ENCODE measurements at places on chromosomes 7 and 10.

DNA sequence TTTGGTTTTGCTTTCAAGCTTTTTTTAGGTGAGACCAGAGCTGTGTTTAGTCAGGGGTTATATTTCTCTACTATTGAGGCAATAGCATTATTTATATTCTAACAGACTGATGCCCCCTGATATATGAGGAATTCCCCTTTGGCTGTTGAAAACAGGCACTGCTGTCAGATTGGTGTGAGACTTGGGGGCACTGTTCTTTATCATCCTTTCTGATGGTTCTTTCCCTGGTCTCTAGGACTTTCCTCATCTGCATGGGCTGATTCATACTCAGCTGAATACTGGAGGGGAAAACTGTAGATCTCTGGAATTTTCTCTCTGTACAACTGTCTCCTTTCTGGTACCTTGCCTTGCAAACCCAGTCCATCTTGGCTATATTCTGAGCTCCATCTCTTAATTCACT lies 10.0 kb upstream of the ICA1 start:
- no peak for DNase-seq

DNA sequence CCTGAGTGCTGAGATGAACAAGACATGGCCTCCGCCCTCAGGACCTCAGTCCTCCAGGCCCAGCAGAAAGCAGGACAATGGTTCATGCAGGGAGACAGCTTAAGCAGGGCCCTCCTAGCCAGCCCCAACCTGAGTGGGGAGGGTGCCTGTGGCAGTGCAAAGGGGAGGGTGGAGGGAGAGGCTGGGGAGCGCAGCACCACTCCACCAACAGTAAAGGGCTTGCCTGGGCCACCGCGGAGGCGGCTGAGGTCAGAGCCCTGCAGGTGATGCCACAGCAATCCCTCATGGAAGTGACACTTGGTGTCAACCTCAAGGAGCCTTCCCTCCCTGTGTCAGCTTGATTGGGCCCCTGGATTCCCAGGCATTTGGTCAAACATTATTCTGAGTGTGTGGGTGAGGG lies 89.0 kb upstream of the TCERG1L start:
- no peak for DNase-seq

DNA sequence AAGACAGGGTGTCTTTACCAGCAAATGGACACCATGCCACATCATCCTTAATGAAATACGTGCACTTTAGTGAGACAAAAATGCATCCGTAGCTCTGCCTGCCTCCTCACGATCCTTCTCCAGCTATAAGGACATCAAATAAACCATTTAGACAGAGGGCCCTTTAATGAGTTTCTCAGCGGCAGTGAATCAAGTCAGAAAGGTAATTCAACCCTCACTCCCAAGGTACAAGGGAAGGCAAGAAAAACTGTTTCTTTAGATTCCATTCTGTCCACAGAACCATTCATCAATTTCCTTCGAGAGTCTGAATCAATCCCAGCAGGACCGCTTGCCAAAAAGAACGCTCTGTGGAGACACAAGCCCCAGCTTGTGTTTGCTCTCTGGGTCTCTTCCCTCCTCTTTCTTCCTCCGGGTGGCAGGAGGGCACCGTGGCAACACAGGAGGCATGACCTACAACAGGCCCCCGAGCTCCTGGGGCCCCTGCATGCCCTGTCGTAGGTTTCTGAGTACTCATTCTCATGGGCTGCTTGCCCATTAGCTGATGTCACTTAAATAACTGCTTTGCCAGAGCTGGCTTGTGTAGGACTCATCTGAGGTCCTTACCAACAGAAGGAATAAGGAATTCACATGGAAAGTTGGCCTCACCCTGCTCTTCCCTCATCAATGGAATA lies 297.8 kb upstream of the PRKCQ start:
- DNase-seq: no peak

DNA sequence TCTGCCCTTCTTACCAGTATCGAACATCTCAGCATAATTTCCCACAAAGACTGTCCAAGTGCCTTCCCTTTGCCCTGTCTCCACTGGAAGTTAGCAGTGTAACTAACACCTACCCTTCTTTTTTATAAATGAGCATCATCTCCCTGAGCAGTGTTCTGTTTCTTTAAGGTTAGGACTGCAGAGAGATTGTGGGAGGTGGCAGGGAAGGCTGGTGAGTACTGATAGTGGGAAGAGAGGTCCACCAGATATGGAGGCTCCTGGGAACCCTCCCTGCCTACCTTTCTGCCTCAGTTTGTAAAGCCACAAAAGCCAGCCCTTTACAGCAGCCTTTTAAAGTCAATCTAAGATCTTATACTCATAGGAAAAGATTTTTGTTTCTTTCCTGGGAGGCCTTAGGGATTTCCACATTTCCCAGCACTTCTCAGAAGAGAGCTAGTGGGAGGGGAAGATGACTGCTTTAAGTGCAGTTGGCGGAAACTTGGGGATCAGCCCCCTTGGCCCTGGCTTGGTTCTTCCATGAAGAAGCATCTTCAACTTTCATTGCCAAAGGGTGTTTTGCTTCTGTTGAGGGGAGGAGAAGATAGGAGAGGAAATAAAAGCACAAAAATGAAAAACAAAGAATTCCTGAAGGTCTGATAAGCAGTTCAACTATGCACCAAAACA lies 36.6 kb upstream of the CALD1 start:
- no peak for DNase-seq

DNA sequence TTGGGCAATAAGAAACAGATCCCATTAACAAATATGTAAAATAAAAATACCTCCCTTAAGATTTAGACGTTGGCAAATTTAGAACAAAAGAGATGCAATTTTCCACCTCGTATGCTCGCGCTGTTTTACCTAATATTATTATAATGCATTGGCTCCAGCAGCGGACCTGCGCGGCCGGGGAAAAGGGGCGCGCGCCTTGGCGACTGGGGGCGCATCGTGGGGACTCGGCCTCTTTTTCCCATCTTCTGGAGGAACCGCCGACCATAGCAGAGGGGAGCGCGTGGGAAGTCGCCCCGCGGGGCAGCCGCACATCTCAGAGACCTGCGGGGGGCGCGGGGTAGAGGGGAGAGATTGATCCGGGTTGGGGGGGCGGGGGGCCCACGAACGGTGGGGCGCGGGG lies 139.4 kb upstream of the MKI67 start:
- no peak for DNase-seq

GRCh38 chr7:45484094-45484493 lies 90.1 kb upstream of the ADCY1 start:
- no peak for DNase-seq

- no peak for DNase-seq
These were observed 121.1 kb upstream of the ZEB1 start for GRCh38 chr10:31197886-31198285.

- no peak for DNase-seq
These were observed 23.3 kb downstream of the WDR86 start for GRCh38 chr7:151386301-151387160.

DNA sequence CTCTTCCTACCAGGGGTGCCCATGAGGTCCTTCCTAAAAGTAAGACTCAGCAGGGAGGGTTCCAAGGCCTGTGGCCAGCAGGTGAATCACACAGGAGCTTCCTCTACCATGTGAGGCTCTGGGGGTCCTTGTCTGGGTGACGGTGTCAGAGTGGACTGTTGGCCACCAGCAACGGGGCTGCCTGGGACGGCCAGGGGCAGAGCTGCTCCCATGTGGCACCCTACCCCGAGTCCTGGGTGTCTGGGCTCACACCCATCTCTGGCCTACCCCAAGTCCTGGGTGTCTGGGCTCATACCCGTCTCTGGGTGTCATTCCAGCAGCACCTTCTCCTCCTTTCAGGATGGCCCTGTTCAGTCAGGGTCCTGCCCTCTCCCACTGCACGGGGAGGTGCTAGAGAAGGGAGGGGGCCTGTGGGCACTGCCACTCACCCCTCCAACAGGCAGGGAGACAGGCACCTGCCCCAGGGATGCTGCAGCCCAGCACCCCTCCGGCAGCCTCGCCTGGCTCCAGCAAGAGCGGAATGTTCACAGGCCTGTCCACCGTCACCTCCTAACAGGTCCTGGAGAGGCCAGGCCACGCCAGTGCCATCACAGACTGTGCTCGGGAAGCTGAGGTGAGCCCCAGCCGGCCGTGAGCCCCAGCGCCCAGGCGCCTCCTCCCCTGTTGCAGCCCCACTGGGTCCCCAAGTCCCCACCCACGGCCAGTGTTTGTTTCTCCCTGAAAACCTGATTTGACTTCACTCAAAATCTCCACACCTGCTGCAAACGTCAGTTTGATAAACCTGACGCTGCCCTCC lies 143.7 kb downstream of the PTPRN2 start:
- no peak for DNase-seq

- DNase-seq: no peak
These were observed 20.7 kb upstream of the SPOCK2 start for GRCh38 chr10:72108830-72109635.

GRCh38 chr10:349081-349480 lies 213.8 kb downstream of the ZMYND11 start:
- DNase-seq: no peak

DNA sequence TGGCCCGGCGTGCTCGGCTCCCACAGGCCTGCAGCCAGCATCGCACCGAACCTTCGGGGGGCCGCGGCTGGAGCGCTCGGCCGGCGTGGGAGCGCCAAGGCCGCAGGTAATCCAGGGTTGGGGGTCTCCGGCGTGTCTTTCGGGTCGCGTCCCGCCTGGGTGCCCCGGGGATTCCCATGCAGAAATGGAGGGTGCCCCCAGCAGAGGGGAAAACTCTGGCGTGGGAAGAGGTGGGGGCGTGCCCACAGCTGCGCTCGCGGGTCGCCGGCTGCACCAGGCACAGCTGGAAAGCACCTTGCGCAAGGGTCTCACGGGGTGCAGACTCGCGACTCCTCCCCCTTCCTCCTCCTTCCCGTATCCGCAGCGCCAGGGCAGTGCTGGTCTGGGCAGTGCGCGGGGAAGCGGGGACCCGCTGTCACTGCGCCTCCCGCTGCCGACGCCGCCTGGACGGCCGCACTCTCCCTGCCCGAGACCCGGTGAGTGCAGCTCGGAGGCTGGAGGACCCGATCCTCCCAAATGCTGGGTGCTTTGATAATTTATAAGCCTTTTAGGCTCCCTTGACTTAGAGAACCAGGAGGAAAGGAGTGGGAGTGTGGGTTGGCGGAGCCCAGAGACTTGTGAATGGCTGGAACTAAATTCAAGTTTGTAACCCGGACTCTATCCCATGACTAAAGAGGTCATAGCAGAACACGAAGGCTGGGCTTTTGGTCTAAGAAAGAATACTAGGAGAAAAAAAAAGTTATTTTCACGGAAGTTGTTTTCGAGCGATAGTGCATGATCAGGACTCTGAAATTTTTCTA lies 489 bp downstream of the MAP3K8 start:
- no peak for DNase-seq

DNA sequence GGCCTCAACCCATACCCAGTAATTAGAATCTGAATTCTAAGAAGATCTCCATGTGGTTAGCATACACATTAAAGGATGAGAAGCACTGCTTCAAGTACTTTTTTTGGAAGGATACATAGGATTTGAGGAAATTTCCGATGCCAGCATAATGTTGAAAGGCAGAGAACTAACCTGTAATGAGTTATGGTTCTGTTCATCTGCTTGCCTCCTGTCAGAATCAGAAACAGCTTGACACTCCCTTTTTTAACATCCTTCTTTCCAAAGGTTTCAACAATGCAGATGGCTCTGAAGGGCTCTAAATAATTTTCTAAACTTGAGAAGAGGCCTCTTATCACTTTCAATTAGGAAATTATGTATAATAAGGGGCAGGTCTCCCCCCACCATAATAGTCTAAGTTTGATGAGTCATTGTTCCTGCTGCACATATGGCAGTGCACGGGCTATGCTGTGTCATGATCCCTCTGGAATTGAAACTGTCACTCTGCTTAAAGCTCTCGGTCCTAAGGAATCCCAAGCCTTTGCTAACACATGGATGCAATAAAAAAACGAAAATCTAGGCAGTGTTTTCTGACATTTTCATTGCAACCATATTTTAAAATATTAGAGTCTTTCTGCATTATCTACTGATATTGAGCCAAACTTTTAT lies 291.2 kb upstream of the FZD1 start:
- no peak for DNase-seq

GRCh38 chr7:80760292-80760691 lies 121.8 kb downstream of the CD36 start:
- DNase-seq: no peak

DNA sequence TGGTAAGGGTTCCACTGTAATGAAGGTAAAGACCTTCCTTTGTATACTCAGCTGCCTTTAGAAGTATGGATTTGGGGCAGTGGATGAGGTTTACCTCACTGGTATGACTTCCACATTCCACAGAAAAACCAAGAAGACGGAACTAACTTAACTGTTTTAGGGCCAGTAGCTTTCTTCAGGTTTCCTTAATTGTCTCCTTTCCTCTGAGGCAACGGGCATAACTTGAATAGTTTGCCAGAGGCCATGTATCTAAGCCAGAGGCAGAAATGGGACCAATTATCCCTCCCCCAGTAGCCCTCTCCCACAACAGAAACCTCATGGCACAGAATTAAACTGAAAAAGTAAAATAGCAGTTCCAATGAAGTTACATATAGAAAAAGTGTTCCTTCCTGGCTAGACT lies 281.7 kb downstream of the PHTF2 start:
- no peak for DNase-seq

- no peak for DNase-seq
These were observed 184.2 kb downstream of the GPAM start for GRCh38 chr10:111999205-111999914.

DNA sequence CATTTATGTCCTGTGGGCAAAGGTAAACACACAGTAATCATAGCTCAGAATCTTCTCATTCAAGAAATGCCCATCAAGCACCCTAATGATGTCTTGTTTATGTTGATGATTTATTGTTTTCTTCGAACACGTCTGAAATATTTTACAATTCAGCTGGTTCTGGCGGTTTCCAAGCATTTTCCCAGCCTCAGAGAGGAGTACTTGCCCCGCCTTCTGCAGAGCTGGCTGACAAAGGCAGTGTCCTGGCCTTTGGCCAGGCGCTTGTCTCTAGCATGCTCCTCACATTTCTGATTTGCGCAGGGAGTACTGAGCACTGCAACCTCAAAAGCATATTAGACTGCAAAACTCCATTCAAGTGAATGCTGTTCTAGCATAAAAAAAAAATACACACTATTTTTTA lies 314.2 kb upstream of the GNAI1 start:
- no peak for DNase-seq

DNA sequence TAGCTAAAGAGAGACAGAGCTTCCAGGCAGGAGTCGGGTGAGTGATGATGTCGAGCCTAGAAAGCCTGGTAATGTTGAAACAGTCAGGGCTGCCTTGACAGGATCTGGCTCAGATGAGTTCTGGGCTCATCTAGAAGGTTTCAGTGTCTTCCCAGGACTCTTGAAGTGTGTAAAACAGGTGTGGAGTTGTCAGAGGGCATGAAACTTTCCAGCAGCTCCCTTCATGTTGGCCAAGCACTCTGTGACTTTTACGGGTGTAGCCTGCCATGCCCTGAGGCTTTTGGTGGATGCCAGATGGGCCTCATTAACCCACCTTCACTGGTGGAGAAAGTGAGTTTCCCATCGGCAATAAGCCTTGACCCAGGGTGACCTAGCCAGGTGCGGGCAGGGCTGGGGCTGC lies 66.4 kb upstream of the PDCD4 start:
- DNase-seq: no peak

Data from stimulated activated CD8-positive, alpha-beta memory T cell treated with anti-CD3 and anti-CD28 coated beads, Interleukin-7, amount 100 ng/mL, for 1 hour (primary cell).